ENCODE measurements at places on chromosomes 2 and 18. TPM values are rescaled to one million over a fixed set of nuclear protein-coding genes. Genes with fewer than 3 reads are reported as not detected.

- no peaks in the 10 kb centered on the region for H3K36me3 ChIP-seq
- no peaks in the 10 kb centered on the region for H3K4me1 ChIP-seq
- DNase-seq = no peak
- H3K4me3 ChIP-seq = no peak overlapping the region
- H3K27ac ChIP-seq = no peak overlapping the region
- no peaks in the 10 kb centered on the region for H3K27me3 ChIP-seq
These were observed 75.6 kb upstream of the ETAA1 start for GRCh38 chr2:67321588-67321903.

- no peaks in the 10 kb centered on the region for H3K27me3 ChIP-seq
- H3K4me1 ChIP-seq = no peaks in the 10 kb centered on the region
- no peak for DNase-seq
These were observed 415.0 kb downstream of the CPS1 start for GRCh38 chr2:210971431-210971830.

Gene FMNL2
- 9.2 TPM for total RNA-seq

Gene AKAIN1
- total RNA-seq = not detected

DNA sequence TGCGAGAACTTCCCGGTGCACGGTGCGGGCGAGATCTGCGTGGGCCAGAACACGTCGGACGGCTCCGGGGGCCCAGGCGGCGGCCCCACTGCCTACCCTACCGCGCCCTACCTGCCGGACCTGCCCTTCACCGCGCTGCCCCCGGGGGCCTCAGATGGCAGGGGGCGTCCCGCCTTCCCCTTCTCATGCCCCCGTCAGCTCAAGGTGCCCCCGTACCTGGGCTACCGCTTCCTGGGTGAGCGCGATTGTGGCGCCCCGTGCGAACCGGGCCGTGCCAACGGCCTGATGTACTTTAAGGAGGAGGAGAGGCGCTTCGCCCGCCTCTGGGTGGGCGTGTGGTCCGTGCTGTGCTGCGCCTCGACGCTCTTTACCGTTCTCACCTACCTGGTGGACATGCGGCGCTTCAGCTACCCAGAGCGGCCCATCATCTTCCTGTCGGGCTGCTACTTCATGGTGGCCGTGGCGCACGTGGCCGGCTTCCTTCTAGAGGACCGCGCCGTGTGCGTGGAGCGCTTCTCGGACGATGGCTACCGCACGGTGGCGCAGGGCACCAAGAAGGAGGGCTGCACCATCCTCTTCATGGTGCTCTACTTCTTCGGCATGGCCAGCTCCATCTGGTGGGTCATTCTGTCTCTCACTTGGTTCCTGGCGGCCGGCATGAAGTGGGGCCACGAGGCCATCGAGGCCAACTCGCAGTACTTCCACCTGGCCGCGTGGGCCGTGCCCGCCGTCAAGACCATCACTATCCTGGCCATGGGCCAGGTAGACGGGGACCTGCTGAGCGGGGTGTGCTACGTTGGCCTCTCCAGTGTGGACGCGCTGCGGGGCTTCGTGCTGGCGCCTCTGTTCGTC, 1.7 kb downstream of the FZD7 start:
- peak overlapping the region; percentile 87 for H3K4me3 ChIP-seq
- H3K27me3 ChIP-seq = no peaks in the 10 kb centered on the region
- H3K27ac ChIP-seq = peak overlapping the region; percentile 100
- no peaks in the 10 kb centered on the region for H3K36me3 ChIP-seq
- DNase-seq = peak; percentile 62
